ENCODE measurements at places on chromosomes 1 and 21.

DNA sequence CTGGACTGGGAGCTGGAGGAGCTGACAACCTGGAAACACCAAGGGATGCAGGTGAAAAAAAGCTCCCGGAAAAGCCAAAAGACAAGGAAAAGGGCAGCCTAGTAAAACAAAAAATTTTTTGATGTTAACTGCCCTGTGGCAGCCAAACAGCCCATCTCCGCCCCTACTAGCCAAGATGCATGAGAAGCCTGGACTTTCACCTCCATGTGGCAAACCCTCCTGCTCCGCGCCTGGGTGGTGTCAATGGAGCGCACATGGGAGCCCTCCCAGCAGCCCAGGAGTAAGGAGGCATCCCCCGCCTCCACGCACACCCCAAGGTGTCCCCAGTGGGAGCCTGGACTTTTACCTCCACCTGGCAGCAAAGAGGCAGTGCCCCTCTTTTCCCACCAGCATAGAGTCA lies 30.5 kb downstream of the LEMD1 start:
- DNase-seq, result no peak

DNA sequence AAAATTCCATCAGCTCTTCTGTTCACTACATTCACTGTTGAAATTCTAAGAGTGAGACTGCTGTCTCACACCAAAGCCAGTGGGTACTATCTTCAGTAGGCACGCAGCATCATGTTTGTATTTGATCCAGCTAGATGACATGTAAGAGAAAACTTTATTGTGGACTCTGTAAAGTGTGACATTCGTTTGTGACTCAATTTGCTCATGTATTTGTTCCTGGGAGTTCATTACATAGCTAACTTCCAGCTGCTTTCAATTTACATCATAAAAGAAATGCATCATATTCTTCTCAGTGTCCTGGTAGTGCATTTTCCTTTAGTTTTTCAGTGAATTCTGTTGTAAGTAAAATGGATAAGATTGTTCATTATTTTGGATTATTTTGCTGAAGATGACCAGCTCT lies 31.4 kb downstream of the CTH start:
- no peak for DNase-seq

DNA sequence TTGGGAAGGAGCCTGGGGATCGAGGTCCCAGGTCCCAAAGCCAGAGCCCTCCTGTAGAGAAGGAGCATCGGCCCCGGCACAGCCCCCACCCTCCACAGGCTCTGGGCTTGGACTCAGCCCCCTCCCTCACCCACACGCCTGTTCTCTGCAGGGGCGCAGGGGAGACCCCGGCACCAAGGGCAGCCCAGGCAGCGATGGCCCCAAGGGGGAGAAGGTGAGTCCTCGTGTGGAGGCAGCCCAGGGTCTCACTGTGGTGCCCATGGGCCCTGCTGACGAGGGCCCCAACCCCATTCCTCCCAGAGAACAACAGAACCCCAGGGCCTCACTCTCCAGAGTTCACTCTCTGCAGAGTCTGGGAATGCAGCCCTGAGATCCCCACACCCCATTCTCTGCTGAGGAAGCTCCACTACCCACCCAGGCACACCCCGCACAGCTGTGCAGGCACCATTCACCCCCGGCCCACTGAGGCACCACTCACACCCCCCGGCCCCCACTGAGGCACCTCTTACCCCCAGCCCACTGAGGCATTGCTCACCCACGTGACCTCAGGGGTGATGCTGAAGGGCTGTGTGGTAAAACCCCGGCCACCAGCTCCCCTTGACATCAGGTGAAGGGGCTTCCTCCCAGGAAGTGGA lies 21.8 kb downstream of the COL6A2 start:
- no peak for DNase-seq

GRCh38 chr1:207825719-207826556 lies 74.1 kb downstream of the CD46 start:
- DNase-seq, result peak; percentile 78

- DNase-seq, result peak; percentile 28
Measured at GRCh38 chr1:40264354-40264781, 6.3 kb downstream of the ZMPSTE24 start.

GRCh38 chr1:214329470-214330220 lies 48.7 kb downstream of the SMYD2 start:
- no peak for DNase-seq

GRCh38 chr1:36834586-36834985 lies 199.7 kb downstream of the GRIK3 start:
- no peak for DNase-seq

GRCh38 chr1:17891205-17892110 lies 136.3 kb downstream of the ACTL8 start:
- no peak for DNase-seq

DNA sequence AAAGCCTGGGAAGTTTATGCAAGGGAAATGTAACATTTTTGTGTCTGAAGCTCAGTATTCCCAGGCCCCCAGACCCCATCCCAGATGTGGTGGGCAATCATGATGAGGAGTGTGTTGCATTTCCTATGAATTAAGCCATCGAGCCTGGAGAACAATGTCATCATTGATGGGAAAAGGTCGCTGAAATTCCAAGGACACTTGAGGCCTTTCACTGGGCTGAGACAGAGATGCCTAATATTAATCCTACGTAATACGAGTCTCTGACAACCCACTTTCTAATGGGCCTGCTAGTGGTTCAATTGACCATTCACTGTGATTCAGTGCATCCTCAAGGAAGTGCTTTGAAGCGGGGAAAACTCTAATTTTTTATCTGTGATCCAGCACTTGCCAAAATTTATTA lies 291.6 kb downstream of the PLPP3 start:
- DNase-seq, result no peak

DNA sequence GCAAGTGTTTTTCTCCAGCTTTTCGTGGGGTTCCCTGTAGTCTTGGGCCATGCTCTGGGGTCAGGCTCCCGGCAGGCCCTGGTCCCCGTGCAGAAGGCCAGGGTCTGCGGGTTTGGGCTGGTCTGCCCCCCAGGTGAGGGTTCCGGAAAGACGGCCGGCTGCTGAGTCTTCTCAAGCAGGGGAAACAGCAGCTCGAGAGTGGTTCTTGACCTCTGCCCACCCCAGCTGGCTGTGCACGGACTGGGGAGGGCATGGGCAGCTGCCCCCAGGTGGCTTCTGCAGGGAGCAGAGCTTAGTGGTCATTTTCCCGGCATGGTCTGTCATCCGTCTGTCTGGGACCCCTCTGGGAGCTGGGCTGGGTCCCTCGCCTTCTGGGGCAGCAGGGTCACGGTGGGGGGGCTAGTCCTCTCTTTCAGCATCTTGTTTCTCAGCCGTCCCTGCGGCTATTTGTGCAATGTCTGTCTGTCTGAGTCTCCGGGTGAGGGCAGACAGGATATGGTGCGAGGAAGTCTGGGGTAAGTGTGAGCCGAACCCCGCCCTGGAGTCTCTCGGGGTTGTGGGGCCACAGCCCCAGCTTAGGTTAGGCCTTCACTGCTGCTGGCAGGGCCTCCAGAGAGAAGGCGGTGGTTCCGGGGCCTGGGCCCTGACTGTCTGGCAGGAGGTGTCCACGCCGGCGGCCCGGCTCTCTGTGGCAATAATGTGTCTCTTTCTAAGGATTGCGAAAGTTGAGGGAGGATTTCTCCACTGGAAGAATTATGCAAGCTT lies 6.1 kb downstream of the SKI start:
- no peak for DNase-seq

DNA sequence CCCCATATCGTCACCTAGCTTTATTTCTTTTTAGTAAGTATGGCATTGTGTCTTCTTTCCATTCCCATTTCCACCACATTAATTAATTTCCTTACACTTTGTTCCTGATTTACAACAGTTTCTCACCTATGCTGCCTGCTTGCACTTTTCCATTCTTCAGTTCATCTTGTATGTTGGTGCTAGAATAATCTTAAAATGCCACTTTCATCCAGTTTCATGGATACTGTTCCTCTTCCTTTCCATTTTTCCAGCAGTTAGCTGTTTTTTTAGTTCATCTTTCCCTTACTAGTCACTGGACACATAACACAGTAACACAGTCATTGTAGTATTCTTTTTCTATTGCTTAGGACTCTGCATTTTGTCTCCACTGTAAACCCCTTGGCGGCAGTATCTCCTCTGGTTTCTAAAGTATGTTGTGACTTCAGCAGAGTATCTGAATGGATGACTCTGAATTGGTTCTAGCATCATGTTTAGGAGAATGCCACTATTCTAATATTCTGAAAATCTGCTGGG lies 2.1 kb downstream of the CDC7 start:
- DNase-seq, result no peak

GRCh38 chr1:105005594-105006195 lies 1256.0 kb downstream of the AMY1C start:
- no peak for DNase-seq

DNA sequence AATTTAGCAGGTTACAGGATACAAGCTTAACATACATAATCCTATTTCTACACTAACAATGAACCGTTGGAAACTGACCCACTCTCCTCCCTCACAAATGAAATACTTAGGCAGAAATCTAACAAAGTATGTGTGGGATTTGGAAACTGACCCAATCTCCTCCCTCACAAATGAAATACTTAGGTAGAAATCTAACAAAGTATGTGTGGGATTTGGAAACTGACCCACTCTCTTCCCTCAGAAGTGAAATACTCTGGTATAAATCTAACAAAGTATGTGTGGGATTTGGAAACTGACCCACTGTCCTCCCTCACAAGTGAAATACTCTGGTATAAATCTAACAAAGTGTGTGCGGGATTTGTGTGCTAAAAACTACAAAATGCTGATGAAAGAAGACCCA lies 60.3 kb downstream of the TRAF5 start:
- no peak for DNase-seq

DNA sequence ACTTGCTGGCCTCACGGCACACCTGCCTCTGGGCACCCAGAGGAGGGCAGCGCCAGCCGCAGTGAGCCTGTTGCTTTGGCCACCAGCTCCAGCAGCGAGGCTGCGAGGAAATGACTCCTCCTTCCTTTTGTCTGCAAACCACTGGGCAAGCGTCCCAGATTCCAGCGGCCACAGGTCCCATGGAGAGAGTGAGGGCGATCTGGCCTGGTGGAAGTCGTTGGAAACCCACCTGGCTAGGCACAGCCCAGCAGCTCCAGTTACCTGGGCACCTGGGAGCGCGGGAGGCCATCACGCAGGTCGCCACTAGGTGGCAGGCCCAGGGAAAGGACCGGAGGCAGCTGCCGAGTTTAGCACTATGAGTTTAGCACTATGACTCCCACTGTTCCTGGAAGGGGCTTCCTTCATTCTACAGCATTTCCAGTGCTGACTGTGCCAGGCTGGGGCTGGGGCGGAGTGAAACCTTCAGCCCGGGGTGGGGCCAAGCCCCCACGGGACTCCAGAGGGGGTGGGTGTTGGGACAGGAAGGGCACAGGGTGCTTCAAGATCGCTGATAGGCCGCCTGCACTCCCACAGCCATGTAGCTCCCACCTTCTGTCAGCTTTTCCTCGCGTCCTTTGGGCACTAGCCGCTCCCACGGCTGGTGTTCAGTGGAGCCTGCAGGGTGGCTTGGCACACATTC lies 1.1 kb upstream of the ESPN start:
- peak; percentile 80 for DNase-seq

DNA sequence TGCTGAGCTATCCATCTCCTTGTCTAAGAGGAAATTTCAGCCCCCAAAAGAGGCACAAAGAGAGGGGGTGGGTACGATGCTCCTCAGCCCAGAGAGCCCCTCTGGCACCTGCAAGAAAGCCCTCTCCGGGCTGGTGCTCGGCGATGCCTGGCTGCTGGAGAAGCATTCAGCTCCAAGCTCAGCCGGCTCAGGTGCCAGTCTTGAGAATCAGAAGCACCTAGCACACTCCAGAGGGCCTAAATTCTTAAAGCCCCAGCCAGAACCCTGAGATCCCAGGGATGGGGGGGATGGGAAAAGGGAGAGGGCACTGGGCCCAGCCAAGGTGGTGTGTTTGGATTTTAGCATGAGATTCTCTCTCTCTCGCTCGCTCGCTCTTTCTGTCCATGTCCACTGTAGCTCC lies 2.9 kb downstream of the GRIK3 start:
- DNase-seq, result no peak

DNA sequence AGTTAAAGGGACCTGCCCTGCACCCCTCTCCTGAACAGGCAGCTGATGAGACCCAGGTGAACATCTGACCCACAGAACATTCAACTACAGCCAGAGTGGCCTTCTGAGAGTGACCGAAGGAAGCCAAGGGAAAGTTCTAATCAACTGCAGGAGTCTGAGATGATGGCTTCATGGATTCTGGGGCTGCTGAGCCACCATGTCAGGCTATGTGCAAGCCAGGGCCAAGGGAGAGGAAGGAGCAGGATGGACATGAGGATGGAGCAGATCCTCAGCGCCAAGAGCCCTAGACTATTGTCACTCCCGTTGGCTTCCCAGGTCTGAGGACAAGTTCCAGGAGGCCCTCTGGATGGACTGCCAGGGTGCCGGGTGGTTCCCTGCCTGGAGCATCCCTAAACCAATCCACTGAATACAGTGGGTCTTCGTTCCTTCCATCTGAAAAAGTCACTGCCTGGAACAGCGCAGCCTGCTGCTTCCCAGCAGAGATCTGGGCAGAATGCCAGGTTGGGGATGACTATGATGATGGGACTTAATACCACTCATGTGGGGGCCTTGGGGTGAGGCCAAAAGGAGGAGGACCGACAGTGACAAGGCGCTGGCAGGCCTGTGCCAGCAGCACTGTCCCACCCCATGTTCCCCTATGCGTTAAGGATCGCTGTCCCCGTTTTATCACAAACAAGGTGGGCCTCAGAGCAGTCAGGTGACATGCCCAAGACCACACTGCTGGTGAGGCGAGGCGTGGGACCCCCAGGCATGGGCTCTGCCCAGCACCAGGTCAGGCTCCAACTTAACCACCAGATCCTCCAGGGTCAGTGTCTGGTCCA lies 19.8 kb downstream of the SPOCD1 start:
- DNase-seq, result no peak

DNA sequence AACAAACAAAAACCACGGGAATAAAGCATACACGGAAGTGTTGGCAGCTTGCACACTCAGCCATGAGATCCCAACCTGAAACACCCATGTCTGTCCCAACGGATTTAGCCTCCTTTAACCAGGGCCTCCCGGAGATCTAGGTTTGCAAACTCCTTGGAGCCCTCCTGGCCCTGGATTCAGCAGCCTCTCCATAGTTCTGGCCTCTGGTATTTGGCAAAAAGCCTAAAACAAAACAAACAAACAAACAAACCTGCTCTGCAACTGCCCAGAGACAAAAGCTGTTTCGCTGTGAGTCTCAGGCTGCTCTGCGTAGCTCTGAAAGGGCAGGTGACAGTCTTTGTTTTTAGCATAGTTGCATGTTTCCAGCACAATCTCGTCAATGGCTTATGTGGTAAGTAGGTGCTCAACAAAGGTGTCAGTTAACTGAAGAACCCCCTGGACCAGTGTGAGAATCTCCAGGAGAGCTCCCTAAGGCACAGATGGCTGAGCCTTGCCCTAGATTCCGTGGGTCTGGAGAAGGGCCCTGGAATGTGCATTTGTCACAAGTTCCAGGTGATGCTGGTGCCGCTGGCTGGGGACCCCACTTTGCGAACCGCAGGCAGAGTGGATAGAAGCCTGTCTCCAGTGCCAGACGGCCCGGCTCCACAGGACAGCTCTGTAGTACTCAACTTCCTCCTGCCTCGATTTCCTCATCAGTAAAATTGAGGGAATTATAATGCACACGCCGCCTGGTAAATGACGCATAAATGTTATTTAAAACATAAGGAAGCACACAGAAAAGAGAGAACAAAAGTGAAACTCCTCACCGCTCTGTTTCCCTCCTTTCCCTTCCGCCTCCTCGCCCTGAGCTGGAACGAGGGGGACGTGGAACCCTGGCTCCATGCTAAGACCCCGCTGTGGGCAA lies 86.2 kb downstream of the RIPK4 start:
- no peak for DNase-seq
